Esophagus squamous epithelium (tissue), 5 donors: ENCODE measurements at places on chromosomes 4 and X.

DNA sequence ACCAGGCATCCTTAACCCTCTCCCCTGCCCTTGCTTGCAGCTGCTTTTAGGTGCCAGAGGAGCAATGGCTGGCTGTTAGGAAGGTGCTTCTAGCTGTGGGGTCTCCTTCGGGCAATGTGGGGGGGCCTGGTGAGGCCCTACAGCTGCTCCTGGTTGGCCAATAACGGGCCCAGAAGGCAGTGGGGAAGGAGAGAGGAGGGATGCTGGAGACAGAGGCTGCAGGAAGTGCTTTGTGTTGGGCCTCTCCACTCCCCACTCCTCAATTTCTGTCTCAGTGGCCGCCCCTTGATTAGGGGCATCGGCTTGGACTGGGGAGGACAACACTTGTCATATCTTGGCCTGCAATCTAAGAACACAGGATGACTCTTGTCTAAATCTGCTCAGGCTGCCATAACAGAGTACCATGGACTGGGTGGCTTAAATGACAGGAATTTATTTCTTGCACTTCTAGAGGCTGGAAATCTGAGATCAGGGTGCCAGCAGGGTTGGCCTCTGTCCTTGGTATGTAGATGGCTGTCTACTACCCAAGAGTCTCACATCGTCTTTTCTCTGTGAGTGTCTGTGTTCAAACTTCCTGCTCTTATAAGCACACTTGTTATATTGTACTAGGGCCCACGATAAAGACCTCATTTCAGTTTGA, 374.3 kb downstream of the MID1IP1 start:
- no peaks in the 10 kb centered on the region for H3K4me1 ChIP-seq
- no peak for DNase-seq
- no peak overlapping the region for H3K4me3 ChIP-seq
- no peaks in the 10 kb centered on the region for H3K36me3 ChIP-seq

GRCh38 chr4:154622598-154622997, 10.1 kb upstream of the FGG start:
- no peaks in the 10 kb centered on the region for H3K27me3 ChIP-seq
- peaks cover 8% of the 10 kb centered on the region for H3K4me1 ChIP-seq
- no peaks in the 10 kb centered on the region for H3K36me3 ChIP-seq
- DNase-seq, result no peak

GRCh38 chr4:139872274-139872673, 206.7 kb downstream of the MGST2 start:
- H3K4me1 ChIP-seq, result peaks cover 6% of the 10 kb centered on the region
- no peaks in the 10 kb centered on the region for H3K36me3 ChIP-seq
- no peaks in the 10 kb centered on the region for H3K27me3 ChIP-seq
- H3K27ac ChIP-seq, result no peak overlapping the region

- H3K36me3 ChIP-seq, result peaks cover under 1% of the 10 kb centered on the region
- no peak for DNase-seq
- H3K27ac ChIP-seq, result peak overlapping the region; percentile 60
- H3K4me1 ChIP-seq, result peaks cover 11% of the 10 kb centered on the region
These were observed 465 bp downstream of the HAUS7 start for GRCh38 chrX:153469811-153470410.

DNA sequence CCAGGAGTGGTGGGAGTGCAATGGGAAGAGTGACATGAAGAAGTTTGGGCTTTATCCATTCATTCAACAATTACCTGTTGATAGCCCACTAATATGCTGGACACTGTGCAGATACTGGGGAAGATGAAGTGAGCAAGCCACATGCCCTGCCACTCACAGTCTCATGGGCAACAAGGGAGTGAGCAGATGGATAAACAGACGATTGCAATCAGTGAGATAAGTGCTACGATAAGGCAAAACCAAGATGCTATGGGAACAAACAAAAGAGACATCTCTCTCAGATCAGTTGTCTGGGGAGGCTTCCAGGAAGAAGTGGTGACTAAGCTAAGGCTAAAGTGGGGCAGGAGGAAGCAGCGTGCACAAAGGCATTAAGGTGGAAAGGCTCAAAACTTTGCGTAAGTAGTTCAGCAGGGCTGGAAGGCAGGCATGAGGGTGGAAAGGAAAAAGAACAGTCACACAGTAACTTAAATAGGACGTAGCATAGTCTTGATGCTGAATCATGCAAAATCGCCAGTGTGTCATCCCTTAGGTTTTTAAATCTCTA, 31.7 kb downstream of the GAB3 start:
- no peaks in the 10 kb centered on the region for H3K27me3 ChIP-seq

DNA sequence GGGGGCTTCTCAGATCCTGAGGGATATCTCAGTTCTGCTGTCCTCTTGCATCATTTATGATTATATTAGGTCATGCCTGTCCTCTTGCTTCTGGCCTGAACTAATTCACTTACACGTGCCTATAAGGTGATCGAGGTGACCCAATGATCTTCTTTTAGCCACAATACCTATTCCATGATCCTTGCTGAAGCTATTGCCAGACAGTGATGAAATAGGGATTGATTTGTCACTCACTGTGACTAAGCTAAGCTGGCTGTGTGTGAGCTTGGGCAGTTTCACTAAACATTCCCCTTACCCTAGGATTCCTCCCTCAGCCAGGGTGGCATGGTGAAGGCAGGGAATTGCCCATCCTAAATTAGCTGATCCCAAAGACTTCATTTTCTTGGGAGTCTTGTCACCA, 19.0 kb downstream of the HADH start:
- no peak overlapping the region for H3K4me3 ChIP-seq
- H3K27me3 ChIP-seq, result no peaks in the 10 kb centered on the region
- H3K27ac ChIP-seq, result no peak overlapping the region

DNA sequence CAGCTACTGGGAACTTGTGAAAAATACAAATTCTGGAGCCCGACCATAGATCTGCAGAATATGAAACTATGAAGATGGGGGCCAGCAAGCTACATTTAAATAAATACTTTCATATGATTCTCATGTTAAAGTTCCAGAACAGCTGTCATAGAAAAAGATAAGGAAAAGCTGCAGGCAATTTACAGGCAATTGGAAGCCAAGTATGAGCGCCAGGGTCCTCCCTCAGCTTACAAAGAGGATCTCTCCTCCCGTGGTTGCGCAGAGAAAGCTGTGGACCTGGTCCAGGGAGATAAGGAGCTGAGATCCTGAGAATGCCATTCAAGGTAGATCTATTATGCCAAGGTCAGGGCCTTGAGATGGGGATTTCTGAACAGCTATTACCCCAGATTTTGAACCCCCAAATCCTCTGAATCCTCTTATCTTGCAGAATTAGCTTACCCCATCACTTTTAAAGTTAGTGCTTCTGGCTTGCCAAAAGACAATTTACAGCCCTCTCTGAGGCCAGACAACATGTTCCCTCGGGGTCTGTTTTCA, 25.6 kb upstream of the FRAS1 start:
- H3K4me1 ChIP-seq, result no peaks in the 10 kb centered on the region
- H3K36me3 ChIP-seq, result no peaks in the 10 kb centered on the region
- DNase-seq, result no peak
- no peak overlapping the region for H3K4me3 ChIP-seq

DNA sequence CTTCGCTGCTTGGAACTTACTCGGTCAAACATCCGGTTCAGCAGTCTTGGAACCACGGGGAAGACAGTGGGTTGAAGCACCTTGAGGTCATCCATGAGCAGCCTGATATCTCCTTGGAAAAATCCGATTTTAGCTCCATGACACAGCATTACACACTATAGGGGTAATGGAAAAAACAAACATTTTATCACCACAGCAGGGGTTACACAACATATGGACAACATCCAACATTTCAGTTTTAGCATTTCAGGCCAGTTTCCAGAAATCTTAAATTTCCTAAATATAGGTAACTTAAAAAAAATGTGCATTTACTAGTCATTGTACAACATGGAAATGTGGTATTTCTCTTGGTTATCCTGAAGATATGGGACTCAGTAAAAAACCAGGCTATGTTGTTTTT, 34.4 kb upstream of the CENPU start:
- no peaks in the 10 kb centered on the region for H3K4me1 ChIP-seq
- peaks cover 9% of the 10 kb centered on the region for H3K36me3 ChIP-seq
- H3K27me3 ChIP-seq, result no peaks in the 10 kb centered on the region
- H3K27ac ChIP-seq, result no peak overlapping the region
- DNase-seq, result no peak

DNA sequence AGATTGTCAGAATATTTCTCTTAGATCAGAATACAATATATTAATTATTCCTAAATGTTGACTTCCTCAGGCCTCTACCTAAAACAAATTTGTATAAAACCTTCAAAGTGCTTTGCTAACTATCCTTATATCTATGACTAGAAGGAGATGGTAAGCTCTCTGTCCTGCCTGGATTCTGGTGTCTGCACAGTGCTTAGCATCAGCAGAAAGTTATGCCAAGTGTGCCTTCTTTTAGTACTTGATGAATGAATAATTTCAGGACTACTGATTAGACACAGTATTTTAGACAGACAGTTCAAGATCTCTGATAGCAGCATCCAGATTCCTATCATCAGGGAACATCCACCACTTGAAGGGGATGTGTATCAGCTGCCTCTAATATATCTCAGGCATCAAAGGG, 242.4 kb upstream of the TLL1 start:
- no peak overlapping the region for H3K4me3 ChIP-seq
- H3K4me1 ChIP-seq, result no peaks in the 10 kb centered on the region
- H3K27me3 ChIP-seq, result no peaks in the 10 kb centered on the region
- no peak for DNase-seq
- no peaks in the 10 kb centered on the region for H3K36me3 ChIP-seq
- no peak overlapping the region for H3K27ac ChIP-seq

GRCh38 chr4:66777097-66777496, 768.2 kb downstream of the CENPC start:
- H3K36me3 ChIP-seq, result no peaks in the 10 kb centered on the region
- DNase-seq, result no peak
- H3K4me1 ChIP-seq, result no peaks in the 10 kb centered on the region
- H3K27me3 ChIP-seq, result no peaks in the 10 kb centered on the region
- H3K4me3 ChIP-seq, result no peak overlapping the region

GRCh38 chr4:140971077-140971792, 162.0 kb downstream of the RNF150 start:
- no peaks in the 10 kb centered on the region for H3K36me3 ChIP-seq
- H3K27me3 ChIP-seq, result no peaks in the 10 kb centered on the region
- DNase-seq, result no peak
- H3K4me3 ChIP-seq, result no peak overlapping the region
- H3K4me1 ChIP-seq, result no peaks in the 10 kb centered on the region

DNA sequence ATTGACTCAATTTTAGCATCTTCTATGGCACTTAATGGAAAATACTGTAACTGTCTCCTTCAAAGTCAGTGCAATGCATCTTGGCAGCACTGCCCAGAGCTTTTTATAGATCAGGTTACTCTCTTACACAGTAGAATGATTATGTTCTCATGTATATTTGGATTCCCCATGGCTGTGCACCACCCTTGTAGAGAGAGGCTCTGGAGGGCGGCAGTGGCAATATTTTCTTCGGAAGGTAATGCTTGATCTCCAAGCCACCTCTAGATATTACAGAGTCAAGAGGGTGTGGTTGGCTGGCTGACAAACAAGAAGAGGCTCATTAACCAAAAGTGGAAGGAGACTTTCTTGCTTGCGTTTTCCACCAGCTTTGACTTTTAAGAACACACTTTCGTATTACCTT, 72.8 kb upstream of the ARSJ start:
- H3K4me3 ChIP-seq, result no peak overlapping the region
- DNase-seq, result no peak
- no peak overlapping the region for H3K27ac ChIP-seq

DNA sequence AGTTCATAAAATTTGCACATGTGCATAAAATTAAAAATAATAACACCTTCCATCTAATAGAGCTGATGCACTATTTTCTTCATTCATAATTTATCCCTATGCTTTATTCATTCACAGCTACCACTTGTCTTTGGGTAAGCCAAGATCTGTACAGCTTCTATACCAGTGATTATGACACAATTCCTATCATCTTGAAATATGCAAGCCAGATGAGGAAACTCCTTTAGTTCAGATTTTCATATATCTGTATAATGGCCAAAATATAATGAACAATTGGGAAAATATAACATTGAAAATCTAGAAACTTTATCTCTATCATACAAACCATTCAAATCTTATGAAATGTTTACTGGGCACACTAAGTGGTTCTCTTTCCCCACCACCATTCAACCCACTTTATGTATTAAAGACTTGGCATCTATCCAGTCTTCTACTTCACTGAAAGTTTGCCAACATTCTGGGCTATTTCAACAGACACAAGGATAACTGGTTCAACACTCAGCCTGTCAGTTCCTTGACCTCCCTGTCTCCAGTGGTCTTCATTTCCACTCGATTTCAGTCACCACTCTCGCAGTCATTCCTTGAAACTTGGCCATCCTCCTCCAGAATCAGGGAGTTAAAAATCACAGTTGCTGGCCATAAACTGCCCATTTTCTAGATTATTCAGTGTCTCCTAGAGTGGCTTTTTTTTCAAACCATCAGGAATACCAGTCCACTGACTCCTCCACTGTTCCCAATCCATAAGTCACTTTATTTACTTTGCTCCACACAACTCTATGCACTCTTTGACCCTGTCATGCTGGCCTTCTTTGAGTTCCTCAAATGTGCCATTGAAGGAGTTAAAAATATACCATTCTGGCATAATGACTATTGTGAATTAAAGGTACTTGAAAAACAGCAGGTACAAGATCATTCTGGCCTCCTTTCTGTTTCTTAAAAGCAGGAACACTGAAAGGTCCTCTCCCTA, 85.5 kb downstream of the CAMK2D start:
- H3K4me1 ChIP-seq, result peaks cover 14% of the 10 kb centered on the region
- H3K27ac ChIP-seq, result no peak overlapping the region
- DNase-seq, result no peak
- no peaks in the 10 kb centered on the region for H3K27me3 ChIP-seq
- no peaks in the 10 kb centered on the region for H3K36me3 ChIP-seq

- H3K4me1 ChIP-seq, result peaks cover 55% of the 10 kb centered on the region
- H3K36me3 ChIP-seq, result no peaks in the 10 kb centered on the region
- no peak overlapping the region for H3K27ac ChIP-seq
- no peaks in the 10 kb centered on the region for H3K27me3 ChIP-seq
These were observed 105.5 kb downstream of the ARHGAP10 start for GRCh38 chr4:147837435-147837834.

DNA sequence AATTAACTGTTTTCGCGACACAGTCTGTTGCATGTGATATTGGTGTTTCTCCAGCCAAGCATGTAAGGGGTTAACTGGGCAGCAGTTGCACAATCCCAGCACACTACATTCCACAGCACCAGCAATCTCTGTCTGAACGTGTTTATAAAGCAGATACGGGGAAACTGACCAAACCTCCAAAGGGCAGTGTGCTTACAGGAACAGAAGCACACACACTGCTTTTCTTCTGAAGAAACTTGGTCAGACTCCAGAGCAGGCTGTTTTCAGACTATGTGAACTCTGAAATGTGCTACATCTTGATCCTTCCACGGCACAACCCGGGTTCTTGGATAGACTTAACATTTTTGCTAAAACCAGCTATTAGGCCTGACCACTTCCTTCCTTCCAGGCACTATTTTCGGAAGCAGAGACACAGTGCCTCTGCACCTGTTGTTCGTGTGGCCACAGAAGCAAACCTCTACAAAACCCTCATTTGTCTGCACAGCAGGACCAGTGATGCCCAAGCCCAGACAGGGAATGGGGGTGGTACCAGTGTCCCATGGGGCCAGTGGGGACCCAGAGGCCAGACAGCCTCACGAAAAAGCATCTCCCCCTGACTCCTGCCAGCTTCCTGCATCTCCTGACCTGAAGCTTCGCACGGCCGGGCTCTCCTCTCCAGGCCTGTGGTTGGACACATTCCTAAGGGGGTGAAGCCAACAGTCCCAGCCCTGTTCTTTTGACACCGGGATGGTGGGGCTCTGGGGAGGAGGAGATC, 90.1 kb downstream of the IRF2 start:
- no peaks in the 10 kb centered on the region for H3K36me3 ChIP-seq
- H3K4me3 ChIP-seq, result peak overlapping the region; percentile 56
- H3K27me3 ChIP-seq, result no peaks in the 10 kb centered on the region
- peak overlapping the region; percentile 88 for H3K27ac ChIP-seq
- H3K4me1 ChIP-seq, result peaks cover 52% of the 10 kb centered on the region
